ENCODE measurements at places on chromosomes 16 and 17. TPM values are rescaled to one million over a fixed set of nuclear protein-coding genes. Genes with fewer than 3 reads are reported as not detected.

Gene PRRT2
- 0.16 TPM for total RNA-seq

Gene NOMO2
- total RNA-seq = 95.0 TPM

Gene TEX14
- not detected for total RNA-seq

Gene GUCY2D
- total RNA-seq = not detected

Gene CLEC19A
- total RNA-seq = not detected

Gene CDRT15
- total RNA-seq = not detected

Gene CFAP97D1
- total RNA-seq = not detected

Gene RBBP6
- total RNA-seq = 13.6 TPM

Gene SSTR5
- total RNA-seq = 1.4 TPM

Gene CCL22
- total RNA-seq = not detected

Gene THOC6
- 18.5 TPM for total RNA-seq

Gene TMED6
- total RNA-seq = not detected

Gene ADAM11
- total RNA-seq = 2.2 TPM

Gene CYB561
- total RNA-seq = 30.5 TPM

Gene INCA1
- total RNA-seq = not detected

Gene CORO6
- 5.1 TPM for total RNA-seq

Gene KCNAB3
- total RNA-seq = not detected

Gene BICDL2
- total RNA-seq = 0.16 TPM

Gene SYNGR3
- 6.6 TPM for total RNA-seq

Gene TMEM98
- total RNA-seq = 92.2 TPM

Gene TBC1D3B
- total RNA-seq = not detected

Gene SDR42E2
- total RNA-seq = under 0.01 TPM

Gene LRRC46
- not detected for total RNA-seq

Gene C17orf67
- 0.16 TPM for total RNA-seq

Gene SMCR8
- 12.2 TPM for total RNA-seq

Gene PDE6G
- not detected for total RNA-seq

Gene EVPLL
- not detected for total RNA-seq

Gene CCL8
- total RNA-seq = not detected

Gene KRTAP2-1
- not detected for total RNA-seq

Gene APOH
- total RNA-seq = not detected

Gene SEC14L1
- total RNA-seq = 42.3 TPM

Gene UMOD
- total RNA-seq = not detected

Gene KRTAP3-2
- not detected for total RNA-seq

Gene PLXDC1
- 0.54 TPM for total RNA-seq

Gene C16orf95
- 1.6 TPM for total RNA-seq

Gene OR1A1
- not detected for total RNA-seq

Gene MYADML2
- not detected for total RNA-seq

Gene PPP1R27
- not detected for total RNA-seq

Data from cardiac atrium fibroblast (primary cell).